NCI-H1048 (cell line): ENCODE measurements at places on chromosomes 13 and 19.

GRCh38 chr19:58439576-58440554, at the start of gene ZNF132:
ZNF132 (minus strand) TSS chr19:58440153; CDS start chr19:58439821, 332 bp downstream.
- DNase-seq, result no peak

- no peak for DNase-seq
Measured at GRCh38 chr13:30972888-30973377, 40.5 kb downstream of the TEX26 start.

DNA sequence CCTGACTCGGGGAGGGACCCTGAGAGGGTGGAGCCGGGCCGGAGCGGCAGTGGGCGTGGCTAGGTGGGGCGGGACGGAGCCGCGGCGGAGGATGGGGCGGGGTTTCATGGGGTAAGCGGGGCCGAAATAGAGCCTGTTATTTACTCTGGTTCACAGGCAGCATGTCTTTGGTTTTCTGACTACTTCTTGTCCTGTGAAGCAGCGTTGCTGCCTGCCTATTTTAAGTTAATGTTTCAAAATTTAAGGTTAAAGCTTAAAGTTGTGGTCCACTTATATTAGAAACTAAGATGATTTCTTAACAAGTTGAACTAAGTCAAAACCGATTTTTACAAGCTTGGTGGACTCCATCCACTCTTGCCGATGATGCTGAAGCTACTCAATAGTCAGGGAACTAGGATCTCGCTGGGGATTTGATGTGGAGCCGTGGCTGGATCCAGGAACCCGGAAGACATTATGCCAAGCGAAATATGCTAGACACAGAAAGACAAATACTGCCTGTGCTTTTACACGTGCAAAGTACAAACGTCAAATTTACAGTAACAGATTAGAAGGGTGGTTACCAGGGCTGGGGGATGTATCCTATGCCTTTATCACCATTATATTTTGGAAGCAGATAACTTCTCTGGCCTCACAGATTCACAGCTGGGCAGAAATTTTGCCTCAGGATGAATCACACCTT, 433 bp upstream of the ZNF616 start:
- no peak for DNase-seq

DNA sequence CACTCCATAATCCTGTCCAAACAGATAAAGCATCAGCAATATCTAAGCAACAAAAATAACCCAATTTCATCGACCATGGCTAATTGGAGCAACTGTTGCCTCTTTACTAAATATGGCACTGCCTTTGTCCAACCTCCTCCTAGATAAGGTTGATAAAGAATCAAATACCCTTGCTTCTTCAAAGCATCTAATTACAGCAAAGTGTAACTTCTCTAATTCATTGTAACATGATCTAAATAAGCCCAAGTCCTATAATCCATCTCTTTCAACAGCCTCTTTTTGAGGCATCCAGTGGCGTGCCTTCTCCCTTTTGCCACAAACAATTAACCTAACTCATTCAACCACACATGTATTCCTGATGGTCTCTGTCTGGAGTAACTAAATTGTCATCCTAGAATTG, 81.7 kb upstream of the KLHL1 start:
- DNase-seq, result no peak

GRCh38 chr13:56907766-56908165, 233.0 kb upstream of the PRR20A start:
- no peak for DNase-seq

DNA sequence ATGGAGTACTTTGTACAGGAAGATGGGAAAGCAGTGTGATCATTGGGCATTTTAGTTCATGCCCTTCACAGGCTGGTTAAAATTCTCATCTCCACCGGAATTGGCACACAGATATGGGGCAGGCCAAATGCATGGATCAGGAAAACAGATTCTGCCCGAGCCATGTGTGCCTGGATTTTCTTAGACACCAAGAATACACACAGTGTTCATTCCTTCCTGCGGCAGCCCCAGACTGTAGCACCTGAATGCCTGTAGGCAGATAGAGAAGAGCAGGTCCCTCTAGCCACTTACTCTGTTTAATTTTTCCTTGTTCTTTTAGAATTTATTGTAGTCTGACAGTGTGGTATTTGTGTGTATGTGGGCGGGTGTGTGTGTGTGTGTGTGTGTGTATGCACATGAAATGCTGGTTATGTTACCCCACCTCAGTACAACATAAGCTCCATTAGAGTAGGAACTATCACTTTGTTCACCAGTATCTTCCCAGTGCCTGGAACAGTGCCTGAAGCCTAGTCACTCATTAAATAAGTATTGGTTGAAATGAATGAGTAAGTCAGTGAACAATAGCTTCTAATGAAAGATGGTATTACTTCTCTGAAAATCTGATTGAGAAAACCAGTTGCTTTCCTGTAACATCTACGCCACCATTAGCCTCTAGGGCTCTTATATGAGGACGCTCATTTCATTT, 41.7 kb downstream of the FRY start:
- DNase-seq, result no peak

DNA sequence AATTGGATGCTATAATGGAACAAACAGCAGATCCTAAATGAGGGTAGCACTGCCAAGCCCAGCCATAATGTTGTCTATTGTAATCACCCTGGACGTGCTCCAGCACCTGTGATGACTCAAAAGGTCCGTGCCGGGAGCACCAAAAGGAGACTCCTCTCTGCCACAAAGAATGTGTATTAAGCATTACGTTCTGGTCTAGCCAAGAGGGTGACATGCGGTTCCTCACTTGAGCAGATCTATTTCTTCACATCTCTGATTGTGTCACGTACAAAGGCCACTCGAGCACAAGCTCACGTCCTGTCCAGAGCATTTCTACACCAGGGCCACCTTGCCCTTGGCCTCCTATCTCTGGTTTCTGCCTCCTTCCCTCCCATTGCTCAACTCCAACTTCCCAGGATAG, 219.9 kb upstream of the IRS2 start:
- DNase-seq, result no peak

DNA sequence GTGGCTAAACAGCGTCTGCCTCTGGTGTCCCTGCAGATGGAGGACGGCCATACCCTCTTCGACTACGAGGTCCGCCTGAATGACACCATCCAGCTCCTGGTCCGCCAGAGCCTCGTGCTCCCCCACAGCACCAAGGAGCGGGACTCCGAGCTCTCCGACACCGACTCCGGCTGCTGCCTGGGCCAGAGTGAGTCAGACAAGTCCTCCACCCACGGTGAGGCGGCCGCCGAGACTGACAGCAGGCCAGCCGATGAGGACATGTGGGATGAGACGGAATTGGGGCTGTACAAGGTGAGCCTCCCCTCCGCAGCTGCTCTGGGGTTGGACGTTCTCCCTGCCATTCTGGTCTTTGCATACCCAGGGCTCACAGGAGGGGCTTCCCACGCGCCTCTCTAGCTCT, 19.9 kb downstream of the UHRF1 start:
- no peak for DNase-seq

DNA sequence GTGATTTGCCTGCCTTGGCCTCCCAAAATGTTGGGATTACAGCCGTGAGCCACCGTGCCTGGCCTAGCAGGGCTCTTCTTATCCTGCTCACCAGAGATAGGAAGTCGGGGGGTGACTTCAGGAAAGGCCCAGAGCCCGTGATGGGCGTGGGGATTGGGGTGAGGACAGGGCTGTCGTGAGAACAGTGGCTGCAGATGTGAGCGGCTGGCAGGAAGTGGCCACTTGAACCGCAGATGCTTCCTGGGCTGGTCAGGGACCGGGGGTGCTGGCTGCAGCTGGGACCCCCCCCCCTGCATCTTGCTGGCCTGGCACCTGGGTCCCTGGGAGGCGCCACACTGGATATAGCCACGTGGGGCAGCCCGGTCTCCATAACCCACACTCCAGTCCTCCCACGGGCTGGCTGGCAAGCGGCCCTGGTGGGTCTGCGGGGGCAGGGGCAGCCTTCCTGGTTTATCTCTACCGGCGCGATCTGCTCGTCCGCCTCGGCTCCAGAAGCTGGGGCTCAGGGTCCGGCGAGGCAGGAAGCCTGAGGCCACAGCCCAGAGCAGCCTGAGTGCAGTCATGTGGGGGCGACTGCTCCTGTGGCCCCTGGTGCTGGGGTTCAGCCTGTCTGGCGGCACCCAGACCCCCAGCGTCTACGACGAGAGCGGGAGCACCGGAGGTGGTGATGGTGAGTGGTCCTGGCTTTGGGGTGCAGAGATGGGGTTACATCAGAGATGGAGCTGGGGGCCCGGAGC, at the start of gene F2RL3:
Gene F2RL3, plus strand, starts transcription at position 371 of the 737 bp plus-strand sequence. Its CDS starts 191 bp downstream, at position 562.
- DNase-seq, result no peak

DNA sequence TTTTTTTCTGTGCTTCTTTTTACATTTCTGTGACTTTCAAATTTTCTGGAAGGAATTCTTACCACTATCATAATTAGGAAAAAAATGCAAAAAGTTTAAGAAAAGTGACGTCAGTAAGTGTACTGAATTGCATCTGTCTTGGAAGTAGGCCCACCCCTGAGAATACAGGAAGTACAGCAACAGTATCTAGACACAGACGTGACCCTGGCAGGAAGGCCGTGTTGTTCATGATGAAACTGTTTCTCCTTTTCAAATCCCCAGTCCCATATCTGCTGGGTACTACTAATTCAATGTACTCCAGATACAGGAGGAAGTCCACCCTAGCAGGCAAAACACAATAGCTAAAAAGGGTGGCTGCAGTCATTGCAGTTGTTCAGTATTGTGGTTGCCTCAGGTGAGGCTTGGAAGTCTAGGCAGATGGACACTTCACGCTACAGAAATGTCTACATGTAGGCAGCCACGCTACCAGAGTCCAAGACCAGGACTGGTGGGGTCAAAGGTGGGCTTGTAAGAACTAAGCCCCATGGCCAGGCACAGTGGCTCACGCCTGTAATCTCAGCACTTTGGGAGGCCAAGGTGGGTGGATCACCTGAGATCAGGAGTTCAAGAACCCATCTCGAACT, 49.6 kb upstream of the MED4 start:
- DNase-seq, result no peak

DNA sequence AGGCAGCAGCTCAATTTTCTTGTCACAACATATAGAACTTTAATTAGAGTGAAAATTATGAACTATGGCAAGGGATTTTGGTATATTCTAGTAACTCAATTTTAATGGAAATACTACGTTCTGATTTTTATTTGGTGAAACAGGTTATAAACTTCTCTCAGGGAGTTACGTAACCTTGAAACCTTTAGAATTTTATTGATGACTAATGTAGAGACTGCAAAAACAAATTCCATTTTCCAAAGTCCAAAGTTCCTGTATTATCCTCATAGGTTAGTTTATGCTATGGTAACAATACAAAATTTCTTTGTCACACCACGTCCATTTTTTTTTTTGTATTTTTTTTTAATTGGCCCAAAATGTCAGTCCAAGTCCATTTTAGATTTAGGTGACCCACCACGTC, 185.7 kb downstream of the KLF5 start:
- DNase-seq, result no peak

GRCh38 chr13:113792886-113793717, 34.1 kb downstream of the TMEM255B start:
- DNase-seq, result no peak

DNA sequence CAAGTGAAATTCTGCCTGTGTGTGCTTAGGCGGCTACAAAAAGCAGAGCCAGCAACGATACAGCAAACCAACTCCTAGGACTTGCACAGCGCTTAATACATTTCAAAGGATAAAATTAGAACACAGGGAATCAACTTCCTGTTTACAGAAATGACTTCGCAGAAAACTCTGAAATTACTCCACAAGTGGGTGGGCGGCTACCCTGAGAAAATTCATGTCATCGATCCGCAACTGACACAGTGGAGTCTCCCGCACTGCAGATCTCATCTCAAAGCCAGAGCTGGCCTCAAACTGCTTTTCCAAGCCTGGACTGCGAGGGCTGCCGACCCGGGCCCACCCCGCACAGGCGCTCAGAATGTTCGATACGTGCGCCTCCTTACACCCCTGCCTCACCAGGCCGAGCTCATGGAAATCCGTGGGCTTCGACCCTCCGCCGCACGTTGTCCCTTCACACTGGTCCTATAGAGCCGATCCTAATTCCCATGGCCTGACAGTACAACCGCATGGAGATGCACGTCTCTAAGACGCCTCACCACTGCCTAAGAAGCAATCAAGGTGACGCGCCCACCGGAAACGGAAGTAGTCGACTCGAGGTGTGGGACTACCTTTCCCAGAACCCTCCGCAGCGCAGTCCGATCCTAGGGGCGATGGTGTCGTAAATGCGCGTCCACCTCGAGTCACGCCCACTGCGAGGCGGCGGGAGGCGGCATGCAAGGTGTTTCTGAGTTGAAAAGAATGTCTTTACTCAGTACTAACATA, at the start of gene ZNF229:
Gene ZNF229, minus strand, starts transcription at position 557 of the 759 bp plus-strand sequence. CDS start 5,625 bp downstream, outside the sequence.
- DNase-seq, result no peak

DNA sequence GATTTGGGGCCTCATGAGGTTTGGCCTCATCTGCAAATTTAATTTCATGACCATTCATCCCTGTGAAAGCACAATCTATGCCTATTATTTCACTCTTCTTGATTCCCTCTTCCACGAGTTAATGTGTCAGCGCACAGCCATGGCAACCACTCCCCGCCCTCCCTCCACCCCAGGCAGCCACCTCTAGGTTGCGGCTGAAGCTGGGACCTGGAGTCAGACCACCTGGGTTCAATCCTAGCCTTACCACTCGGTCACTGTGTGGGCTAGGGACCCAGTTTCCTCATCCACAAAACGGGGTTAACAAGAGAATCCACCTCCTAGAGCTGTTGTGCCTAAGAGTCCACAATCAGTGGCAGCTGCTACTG, 9.8 kb downstream of the CHST8 start:
- DNase-seq, result no peak

- DNase-seq, result no peak
Measured at GRCh38 chr13:46490129-46490528, 62.8 kb upstream of the LRCH1 start.

- DNase-seq, result peak; percentile 15
Measured at GRCh38 chr19:46487802-46488445, 7.7 kb downstream of the PNMA8B start.

DNA sequence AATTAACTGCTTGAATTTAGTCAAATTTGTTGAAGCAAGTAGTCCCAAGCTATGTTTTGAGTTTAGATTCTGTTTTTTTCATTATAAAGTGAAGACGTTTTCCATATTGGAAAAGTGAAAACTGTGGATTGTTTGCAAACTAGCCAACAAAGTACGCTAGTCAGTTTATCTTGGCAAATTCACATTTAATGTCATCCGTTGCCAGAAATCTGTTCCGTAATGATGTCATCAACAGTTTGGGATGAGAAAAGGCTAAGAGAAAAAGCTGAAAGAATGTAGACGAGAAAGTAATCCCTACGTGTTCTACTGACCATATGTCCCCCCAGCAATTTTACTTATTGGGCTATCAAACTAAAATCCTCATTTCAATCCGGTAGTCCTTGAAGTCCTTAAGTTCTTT, 419.6 kb downstream of the GPC6 start:
- DNase-seq, result no peak

DNA sequence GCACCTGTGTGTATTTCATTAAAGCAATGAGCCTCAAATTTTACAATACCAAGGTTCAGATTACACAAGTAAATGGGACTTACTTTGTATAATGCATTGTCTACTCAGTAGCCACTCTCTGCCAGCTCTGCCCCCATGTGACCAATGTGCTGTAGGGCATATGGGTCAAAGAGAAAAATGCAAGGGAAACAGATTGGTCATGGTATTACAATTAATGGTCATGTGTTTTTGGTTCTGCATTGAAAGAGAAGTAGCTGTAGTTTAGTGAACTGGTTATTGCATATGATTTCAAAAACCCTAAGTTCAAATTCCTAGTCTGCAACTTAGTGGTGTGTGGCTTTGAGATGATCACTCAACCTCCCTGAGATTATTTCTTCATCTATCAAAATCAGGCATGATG, 545.4 kb downstream of the SUCLA2 start:
- DNase-seq, result no peak
